ENCODE measurements at places on chromosomes 2 and 18. TPM values are rescaled to one million over a fixed set of nuclear protein-coding genes. Genes with fewer than 3 reads are reported as not detected.

- DNase-seq = no peak
These were observed 22.1 kb upstream of the ARPC2 start for GRCh38 chr2:218194880-218195279.

- DNase-seq = no peak
These were observed 123.9 kb upstream of the SRD5A2 start for GRCh38 chr2:31704561-31705212.

- DNase-seq = no peak
These were observed at the start of gene TXNDC2 for GRCh38 chr18:9885170-9886004. TXNDC2 (plus strand) TSS chr18:9885973; CDS start chr18:9886681, 708 bp downstream.

- DNase-seq = no peak
These were observed 673.1 kb upstream of the FSHR start for GRCh38 chr2:49827366-49827765.

DNA sequence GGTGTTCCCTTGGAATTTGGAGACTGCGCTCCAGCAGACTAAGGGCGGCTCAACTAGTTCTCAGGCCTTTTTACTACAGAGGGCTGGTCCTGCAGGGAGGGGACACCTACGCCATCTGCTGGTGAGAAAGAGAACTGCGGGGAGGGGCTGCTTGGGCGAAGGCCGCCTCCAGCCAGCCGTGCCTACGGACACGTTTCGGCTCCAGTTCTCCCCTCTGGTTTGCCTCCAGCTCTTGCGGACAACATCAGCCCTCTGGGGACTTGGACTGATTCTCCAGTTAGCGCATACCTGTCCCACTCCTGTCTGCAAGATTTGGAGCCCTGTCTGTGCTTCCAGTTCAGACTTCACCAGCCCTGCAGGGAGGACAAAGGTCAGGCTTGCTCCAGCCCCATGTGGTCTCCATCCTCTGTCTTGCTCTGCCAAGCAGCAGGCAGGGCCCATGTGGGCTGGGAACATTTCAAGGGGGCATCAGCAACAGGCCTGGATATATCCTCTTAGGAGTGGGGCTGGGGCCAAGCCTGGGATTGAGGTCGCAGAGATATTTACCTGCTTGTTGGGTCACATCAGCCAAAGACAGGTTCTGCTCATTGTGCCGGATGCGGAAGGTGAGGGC, 10.3 kb downstream of the PTPRN start:
- peak; percentile 69 for DNase-seq

DNA sequence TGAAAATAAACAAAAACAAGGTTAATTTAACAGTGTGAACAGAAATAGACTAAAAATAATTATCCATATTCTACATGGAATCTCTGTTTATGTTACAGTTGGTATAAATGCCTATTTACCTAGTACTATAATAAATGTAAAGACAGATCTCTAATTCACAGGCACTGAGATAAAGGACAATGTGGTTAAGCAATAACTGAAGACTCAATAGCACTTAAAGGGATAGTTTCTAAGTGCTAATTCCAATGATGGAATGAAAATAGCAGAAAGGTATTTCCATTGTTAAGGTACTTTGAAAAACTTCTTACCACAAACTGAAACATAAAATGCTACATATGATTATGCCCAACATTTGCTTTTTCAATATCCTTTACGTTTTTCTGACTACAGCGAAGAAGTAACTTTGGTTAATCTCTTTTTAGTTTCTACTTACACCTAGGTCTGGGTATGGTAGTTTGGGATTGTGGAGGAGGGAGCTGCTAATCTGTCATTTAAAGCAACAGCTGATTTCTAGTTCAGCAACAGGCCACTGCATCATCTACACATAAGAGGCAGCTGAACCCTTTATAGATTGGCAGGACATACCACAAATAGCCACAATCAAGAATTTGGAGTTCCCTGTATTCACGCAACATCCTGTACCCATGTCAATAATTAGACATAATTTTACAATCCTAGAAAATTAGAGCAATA, 27.2 kb downstream of the MAP4K3 start:
- DNase-seq = no peak

DNA sequence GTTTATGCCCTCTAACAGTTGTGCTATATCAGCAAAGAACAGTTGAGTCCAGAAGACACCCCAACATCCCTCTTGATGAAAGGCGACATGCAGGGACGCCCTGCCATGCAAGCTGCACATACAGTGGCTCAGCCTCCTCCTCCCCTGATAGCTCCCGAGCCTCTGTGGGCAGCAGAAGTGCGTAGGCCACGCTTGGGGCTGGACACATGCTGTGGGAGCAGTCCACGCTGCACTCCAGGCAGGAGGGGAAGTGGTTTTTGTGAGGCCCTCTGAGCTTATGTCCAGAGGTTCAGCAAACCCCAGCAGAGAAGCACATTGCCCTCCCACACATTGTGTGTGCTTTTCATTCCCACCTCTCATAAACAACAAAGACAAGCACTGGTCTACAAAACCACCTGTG, 162.1 kb downstream of the SEPTIN10 start:
- no peak for DNase-seq

GRCh38 chr2:85888020-85888683, 638 bp downstream of the ST3GAL5 start:
- DNase-seq = no peak

DNA sequence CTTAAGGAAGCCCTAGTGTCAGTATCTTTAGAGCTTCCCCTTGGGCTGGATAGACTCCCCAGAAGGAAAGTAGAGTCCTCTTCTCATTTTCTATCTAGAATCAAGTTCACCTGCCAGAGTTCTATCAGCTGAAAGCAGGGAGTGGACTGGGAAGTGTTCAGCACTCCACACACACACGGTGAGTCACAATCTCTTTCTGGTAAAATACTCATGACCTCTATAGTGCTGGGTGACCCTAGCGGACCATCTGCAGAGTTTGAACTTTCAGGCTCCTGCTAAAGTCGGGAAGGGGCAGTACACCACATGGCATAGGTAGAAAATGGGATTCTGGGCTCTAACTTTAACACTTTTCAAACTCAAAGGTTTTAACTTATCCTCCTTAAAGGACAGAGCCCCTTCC, 43.3 kb downstream of the SAP130 start:
- DNase-seq = no peak

DNA sequence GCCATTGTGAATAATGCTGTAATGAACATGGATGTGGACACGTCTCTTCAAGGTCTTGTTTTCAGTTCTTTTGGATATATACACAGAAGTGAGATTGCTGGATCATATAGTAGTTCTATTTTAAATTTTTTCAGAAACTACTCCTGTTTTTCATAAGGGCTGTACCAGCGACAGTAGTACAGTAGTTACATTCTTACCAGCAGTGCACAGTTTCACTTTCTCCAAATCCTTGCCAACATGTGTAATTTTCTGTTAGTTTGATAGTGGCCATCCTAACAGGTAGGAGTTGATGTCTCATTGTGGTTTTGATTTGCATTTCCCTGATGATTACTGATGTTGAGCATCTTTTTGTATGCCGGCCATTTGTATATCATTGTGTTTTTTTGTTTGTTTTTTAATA, 81.7 kb downstream of the EPC2 start:
- no peak for DNase-seq

DNA sequence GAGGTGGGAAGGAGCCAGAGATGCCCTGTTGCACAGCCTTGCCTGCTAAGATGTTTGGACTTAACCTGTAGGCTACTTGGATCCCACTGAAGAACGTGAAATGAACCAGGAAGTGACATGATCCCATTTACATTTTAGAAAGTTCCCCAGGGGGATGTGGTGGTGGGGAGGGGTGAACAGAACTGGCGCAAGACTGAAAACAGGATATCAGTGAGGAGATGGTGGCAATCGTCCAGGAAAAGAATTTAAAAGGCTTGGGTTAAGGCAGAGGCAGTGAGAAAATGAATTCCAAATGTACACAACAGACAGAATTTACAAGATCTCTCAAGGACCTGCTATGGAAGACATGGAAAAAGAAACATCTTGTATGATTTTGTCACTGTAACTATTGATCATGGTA, 42.3 kb downstream of the SULT1C2 start:
- no peak for DNase-seq

GRCh38 chr2:168247341-168248261, at the start of gene STK39:
STK39 (minus strand) TSS chr2:168247595; CDS start chr2:168247435, 160 bp downstream.
- DNase-seq = peak; percentile 43

- DNase-seq = no peak
These were observed 10.1 kb upstream of the KCNJ3 start for GRCh38 chr2:154688373-154688772.

DNA sequence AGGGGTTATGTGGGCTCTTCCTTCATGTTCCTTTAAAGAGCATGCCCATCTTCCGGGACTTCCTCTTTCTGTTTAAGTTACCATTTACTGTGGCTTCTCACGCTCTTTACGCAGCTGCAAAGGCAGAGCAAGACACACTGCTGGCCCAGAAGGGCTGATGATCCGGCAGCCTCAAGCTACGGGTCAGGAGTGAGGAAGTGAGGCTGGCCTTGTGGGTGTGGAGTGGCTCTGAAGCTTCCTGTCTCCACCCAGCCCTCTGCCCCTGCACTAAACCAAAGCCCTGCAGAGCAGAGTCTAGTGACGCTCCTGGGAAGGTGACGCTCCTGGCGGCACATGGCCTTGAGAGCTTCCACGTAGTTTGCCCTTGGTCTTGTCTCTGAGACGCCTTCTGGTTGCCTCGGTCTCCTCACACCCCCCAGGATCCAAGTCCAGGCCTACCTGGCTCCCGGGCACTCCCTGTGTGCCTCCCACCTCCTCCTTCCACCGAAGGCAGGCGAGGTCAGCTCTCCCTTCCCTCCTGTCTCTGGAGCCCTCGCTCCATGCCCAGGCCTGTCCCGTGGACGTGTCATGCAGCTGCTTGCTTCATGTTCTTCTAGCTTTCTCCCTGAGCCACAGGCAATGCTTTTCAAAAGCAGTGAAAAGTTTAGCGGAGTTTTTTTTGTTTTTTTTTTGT, 50.3 kb downstream of the ARL4C start:
- peak; percentile 94 for DNase-seq

DNA sequence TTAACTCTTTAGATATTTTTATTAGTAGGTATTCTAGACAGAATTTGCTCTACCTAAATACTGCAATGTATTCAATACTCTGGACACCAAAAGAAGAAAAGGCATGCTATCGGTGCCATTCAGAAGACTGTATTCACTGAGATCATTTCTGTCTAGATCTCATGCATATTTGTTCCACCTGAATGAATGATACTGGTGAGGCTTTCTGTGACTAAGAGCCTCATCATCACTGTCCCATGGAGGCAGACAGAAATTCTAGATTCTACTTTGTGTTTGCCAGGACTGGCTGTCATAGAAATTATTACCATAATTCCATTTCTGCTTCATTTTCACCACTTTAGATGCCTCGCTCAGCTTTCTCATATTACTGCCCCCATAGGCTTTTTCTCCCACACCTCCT, 340.7 kb downstream of the MBD2 start:
- DNase-seq = no peak

- no peak for DNase-seq
These were observed 6.0 kb upstream of the ZNF396 start for GRCh38 chr18:35383136-35383535.

DNA sequence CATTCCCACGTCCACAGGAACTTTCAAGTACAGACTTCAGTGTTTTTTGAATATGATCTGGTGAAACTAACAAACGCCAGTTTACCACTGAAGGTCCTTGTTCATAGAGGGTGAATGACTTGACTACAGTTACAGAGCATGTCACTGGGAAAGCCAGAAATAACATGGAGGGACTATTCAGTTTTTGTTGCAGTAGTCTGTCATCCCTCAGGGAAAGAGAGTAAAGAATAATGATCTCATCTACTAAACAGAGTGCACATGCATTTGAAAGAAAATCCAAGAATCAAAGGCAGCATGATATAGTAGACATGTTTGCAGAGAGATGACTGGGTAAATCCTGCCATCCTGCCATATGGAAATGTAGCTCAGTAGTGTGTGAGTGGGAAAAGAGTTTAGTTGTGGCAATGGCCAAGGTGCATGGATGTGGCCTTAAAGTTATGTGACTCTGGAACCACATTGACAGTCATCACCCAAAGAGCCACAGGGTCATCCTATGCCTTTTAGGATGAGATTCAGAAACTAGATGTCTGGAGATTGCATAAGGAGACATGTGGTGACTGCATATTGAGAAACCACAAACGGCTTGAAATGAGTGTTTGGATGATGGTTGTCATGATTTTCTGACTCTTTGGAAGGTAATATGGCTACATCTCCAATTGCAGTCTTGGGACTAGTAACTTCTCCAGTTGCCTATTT, 125.3 kb upstream of the ZEB2 start:
- no peak for DNase-seq

DNA sequence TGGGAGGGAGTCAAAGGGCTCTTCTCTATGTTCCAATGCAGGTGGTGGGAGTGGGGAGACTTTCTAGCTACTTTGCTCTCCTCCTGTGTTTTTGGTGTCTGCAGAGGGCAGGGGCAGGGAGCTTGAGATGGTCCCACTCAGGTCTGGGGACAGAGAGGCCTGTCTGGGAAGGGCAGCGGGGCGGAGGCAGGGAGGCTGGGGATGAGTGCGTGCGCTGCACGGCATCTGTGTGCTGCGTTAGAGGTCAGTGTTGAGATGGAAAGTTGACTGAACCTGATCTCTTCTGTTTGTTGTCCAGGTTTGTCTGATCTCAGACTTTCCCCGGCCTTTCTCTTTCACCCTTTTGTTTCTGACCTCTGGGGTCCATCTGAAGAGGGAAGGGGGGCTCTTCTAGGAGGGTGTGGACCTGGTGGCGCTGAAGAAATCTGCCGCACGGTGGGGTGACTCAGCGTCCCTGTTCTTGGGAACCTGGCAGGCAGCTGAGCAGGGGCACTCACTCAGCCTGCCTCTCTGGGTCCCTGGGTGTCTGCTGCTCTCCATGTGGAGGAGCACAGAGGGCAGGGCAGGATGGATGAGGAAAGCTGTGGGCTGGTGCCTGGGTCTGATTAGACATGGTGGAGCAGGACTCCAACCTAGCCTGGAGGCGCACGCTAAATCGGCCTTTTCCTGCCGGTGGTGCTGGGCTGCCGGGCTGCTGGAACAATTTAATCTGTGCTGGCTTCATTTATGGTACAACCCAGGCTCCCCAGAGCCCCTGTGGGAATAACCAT, 24.1 kb downstream of the IGFBP2 start:
- peak; percentile 47 for DNase-seq

- DNase-seq = no peak
These were observed 5.1 kb downstream of the CDH2 start for GRCh38 chr18:28171837-28172236.

- DNase-seq = no peak
These were observed 32.5 kb downstream of the GPR45 start for GRCh38 chr2:105274046-105274445.

Gene SERPINB13
- 48.0 TPM for total RNA-seq

Gene UGT1A5
- 0.26 TPM for total RNA-seq

Gene CLEC4F
- not detected for total RNA-seq

Gene CNGA3
- under 0.01 TPM for total RNA-seq

Gene CCDC141
- total RNA-seq = not detected

Gene C18orf63
- total RNA-seq = not detected

Gene UGT1A3
- not detected for total RNA-seq

Gene CAMKMT
- 9.0 TPM for total RNA-seq

Gene BAZ2B
- total RNA-seq = 51.0 TPM

Gene NOTO
- total RNA-seq = not detected

Gene NBAS
- total RNA-seq = 78.2 TPM
